ENCODE measurements at places on chromosomes 4 and X.

GRCh38 chr4:23878246-23878891, 11.5 kb downstream of the PPARGC1A start:
- DNase-seq: no peak

- no peak for DNase-seq
Measured at GRCh38 chr4:6404611-6405396, 67.6 kb downstream of the PPP2R2C start.

DNA sequence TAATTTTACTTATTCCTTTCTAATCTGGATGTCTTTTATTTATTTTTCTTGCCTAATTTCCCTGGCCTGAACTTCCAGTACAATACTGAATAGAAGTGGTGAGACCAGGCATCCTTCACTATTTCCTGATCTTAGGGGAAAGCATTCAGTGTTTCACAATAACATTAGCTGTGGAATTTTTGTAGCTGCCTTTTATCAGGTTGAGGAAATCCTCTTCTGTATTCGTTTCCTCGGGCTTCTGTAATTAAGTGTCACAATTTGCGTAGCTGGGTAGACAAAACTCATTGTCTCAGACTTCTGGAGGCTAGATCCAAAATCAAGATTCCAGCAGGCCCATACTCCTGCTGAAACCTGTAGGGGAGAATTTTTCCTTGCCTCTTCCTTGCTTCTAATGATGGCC, 598.4 kb upstream of the FTHL17 start:
- DNase-seq: no peak

GRCh38 chr4:168257768-168258167, 60.8 kb downstream of the DDX60 start:
- no peak for DNase-seq

GRCh38 chrX:77640702-77641101, 145.3 kb downstream of the ATRX start:
- no peak for DNase-seq

DNA sequence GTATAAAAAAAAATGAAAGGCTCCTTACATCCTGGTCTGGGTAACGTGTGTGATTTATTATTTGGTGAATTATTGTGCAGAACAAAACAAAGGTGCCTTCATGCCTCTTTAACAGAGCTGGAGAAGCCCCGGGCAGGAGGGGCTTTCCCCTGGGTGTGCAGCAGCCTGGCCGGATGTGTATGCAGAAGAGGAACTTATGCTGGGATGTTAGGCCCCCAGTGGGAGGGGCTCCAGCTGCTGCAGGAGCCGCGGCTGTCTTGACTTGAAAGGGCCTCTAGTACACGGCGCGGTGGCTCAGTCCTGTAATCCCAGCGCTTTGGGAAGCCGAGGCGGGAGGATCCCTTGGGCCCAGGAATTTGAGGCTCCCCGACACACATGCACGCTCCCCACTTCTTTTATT, 16.0 kb downstream of the CCNQ start:
- DNase-seq: peak; percentile 26

DNA sequence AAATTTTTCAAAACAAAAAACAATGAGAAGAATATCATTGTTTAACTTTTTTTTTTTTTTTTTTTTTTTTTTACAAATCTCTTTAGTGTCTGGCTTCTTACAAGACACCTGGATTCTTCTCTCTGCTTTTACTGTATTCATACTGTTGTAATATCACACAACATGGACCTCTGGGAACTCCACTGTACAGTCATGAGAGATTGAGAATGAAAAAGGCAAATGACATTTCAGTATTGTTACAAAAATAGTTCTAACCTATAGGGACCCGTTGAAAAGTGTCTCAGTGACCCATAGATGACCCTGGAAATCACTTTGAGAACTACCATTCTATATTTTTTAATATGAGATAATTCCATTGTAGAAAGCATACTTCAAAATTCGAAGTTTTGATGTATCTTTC, 124.4 kb downstream of the SLIT2 start:
- DNase-seq: no peak

DNA sequence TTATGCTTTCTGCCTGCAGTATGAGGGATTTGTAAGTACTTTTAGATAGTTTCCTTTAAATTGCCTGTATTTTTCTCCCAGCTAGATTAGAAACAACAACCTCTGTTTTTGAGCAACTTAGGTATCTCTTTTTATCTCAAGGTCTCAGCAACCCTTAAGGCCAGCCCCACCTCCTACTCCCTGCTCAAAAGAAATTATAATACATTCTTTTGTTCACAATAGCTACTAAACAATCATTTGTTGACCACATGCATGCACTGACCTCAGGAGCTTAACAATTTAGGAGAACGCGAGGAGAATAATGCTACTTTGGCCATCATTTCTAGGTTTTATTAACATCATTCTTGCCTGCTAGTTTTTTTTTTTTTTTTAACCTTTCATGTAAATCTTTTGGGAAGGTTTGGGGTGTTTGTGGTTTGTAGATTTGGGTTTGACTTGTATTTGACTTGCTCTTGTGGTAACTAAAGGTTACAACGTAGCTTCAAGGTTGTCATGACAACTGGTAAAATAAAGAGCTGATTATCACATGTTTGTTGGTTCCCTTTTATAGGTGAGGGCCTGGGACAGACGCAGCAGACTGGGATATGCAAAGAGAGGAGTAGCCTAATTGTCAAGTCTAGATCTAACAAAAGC, 145.4 kb upstream of the PLAC1 start:
- DNase-seq: no peak

GRCh38 chr4:25310066-25310802, 2.3 kb upstream of the ZCCHC4 start:
- DNase-seq: no peak

GRCh38 chrX:110097920-110098319, 95.0 kb downstream of the TMEM164 start:
- DNase-seq: no peak

DNA sequence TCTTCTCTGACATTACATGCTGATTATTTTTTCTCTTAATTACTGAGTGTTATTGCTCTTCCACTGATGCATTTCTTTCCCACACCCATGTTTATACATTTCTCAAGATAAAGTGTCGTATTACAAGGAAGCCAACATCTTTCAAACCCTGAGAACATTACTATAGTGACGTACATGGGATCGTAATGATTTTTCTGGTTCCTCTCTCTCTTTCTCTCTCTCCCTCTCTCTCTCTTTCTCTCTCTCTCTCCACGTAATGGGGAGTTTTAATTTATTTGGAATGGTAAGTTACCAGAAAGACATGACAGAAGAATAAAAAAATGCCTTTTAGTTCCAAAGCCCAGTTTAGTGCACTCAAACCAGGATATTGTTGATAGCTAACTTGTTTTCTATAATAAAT, 40.4 kb upstream of the MAPK10 start:
- no peak for DNase-seq

DNA sequence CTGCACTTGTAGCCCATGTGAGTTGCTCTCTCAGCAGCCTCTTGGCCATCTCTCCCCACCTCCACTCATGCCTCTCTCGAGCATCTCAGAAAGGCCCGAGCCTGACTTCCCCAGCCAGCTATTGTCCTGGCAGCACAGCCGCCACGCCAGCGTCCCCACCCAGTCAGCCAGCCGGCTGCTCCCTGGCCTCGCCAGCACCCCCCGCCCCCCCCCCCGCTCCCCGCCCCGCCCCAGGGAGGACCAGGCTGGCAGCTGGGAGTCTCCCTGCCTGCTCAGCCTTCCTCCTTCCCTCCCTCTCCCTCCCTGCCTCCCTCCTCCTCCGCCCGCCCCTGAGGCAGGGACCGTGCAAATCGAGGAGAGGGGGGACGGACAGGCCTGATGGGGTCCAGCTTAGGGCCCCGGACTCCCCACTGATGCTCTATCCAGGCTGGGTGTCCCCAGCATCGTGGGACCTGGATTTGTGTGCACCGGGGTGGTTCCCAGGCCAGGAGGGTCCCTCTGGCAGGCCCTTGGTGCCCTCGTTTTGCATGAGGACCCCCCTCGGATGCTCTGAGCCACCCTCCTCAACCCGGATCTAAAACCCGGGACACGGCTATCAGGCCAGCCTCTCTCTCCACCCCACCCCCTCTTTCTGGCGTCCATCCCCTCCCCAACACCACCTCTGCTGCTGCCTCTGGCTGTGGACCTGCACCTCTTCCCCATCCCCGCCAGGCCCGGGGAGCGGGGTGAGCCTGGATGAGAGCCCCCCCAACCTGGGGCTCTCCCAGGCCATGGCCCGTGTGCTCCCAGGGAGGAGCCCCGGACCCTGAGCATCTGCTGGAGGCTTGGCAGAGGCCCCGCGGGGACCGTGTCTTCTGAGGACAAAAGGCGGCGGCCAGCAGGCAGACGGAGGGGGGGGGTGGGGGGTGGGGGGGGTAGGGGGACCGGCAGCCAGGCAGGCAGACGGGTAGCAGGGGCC, at the start of gene GPR173:
GPR173 (plus strand) TSS at position 621 of the 958 bp plus-strand sequence. CDS start 27,833 bp downstream, outside the sequence.
- no peak for DNase-seq

DNA sequence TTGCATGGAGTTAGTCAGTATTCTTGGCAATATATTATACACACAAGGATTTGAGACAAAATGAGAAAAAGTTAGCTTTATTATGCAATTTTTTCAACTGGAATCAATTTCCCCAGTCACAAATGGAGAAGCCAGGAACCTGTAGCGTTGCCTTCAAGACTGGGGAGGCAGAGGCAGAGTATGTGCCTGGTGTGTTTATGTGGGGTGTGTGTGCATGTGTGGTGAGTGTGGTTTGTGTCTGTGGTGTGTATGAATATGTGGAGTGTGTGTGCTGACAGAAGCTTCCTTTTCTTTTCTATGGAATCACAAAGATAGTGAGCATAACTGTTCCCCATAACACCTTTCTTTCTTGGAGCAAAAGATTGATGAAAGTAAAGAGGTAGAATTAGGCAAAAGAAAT, 37.0 kb downstream of the TNIP3 start:
- DNase-seq: no peak

GRCh38 chr4:39718366-39719323, 20.7 kb downstream of the UBE2K start:
- no peak for DNase-seq

GRCh38 chrX:150761176-150761818, 68.1 kb downstream of the MTMR1 start:
- no peak for DNase-seq

DNA sequence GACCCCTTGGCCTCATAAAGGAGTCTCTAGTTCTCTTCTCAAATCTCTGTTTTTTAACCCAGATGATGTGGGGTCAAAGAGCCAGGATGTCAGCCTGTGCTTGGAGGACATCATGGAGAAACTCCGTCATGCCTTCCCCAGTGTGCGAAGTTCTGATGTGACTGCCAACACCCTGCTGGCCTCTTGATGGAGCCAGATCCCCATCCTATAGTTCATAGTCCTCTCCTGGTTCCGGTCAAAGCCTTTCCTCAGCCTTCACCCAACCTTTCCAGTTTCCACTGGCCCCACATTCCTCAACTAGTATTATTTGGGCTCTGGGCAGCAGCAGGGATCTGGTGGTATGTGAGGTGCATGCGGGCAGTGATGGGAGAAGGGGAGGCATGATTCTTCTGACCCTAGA, 30.7 kb downstream of the TAF7L start:
- DNase-seq: no peak

- DNase-seq: no peak
Measured at GRCh38 chr4:100061835-100062234, 111.8 kb upstream of the H2AZ1 start.

All from stimulated activated CD4-positive, alpha-beta T cell treated with anti-CD3 and anti-CD28 coated beads, TNF-alpha, amount 100 ng/mL, for 1 hour (primary cell).